ENCODE measurements at places on chromosomes 6 and 20.

DNA sequence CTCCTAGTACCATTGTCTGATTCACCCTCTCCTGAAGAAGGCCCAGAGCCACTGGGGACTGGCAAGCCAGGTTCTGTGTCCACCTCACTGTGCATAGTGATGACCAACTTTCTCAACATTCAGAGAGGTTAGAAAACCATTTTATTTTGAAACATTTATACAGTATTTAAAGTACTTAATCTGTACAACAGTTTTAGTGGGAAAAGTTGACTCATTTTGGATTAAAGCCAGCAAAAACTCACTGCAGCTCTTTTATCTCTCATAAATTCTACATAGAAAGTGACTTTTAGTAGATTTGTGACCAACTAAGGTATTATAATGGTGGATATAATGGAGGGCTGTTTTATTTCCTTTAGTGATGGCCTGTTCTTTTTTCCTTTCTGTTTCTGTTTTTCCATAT is 9.7 kb downstream of the TULP4 start:
- H3K4me1 ChIP-seq, result peaks cover 47% of the 10 kb centered on the region
- no peak for DNase-seq
- H3K4me3 ChIP-seq, result no peak overlapping the region
- H3K27me3 ChIP-seq, result no peaks in the 10 kb centered on the region
- no peak overlapping the region for H3K27ac ChIP-seq

DNA sequence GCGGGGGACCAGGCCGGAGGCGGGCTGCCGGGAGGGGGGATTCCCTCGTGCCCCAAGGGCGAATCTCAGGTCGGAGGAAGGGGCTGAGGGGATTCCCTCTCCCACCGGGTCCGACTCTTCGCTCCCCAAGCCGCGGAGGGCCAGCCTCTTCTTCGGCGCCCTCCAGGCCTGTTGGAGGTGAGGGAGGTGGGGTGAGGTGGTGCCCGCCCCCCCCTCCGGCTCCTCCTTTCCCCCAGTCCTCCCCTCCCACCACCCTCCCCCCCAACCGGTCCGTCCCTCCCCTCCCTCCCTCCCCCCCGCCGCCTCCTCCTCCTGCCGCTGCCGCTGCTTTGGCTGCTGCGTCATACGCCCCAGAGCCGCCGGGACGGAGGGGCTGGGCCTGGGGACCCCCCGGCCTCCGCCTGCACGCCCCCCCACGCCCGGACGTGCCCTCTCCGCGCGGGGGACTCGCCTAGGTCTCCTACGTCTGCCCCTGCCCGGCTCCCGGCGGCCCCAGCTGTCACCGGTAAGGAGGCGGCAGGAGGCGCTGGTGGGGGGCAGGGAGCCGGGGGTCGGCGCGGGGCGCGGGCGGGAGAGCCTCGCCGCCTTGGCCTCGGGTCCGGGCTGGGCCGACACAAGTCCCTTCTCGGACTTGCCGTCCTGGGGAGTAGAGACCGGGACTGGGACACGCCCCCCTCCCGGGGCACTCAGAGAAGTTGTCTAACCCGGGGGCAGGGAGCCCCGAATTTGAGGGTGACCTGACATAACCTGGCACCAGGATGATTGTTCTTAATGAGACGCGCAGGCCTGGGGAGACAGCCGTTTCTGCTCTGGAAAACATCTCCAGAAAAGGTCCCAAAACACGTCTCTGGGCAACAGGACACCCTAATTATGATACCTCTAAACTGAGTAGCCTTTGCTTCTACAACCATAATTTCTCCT is at the start of gene PHF1:
PHF1 (plus strand) TSS at position 304 of the 921 bp plus-strand sequence. CDS start 1,250 bp downstream, outside the sequence.
- peaks cover 43% of the 10 kb centered on the region for H3K4me1 ChIP-seq
- peak; percentile 93 for DNase-seq
- peak within 1 kb of the TSS; percentile 98 for H3K27ac ChIP-seq

DNA sequence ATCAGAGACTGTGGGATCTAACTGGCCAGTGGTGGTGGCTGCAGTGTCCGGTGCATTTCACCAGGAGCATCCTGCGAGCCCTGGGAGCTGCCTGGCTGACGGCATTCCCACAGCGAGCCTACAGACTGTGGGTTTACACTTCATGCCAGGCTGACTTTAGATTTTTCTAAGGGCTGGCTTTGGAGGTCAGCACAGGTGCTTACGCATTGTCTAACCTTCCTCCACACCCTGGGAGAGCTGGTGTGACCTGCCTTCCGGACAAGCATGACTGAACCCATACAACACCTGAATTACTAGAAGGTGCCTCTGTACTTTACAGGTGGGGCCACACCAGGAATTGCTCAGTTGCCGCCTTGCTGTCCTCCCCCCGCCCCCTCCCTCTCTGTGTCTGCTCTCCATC is 96.2 kb downstream of the RREB1 start:
- H3K27ac ChIP-seq, result no peak overlapping the region
- peaks cover 48% of the 10 kb centered on the region for H3K4me1 ChIP-seq
- no peak for DNase-seq
- H3K27me3 ChIP-seq, result no peaks in the 10 kb centered on the region
- H3K36me3 ChIP-seq, result peaks cover 6% of the 10 kb centered on the region

- no peak overlapping the region for H3K27ac ChIP-seq
- H3K4me3 ChIP-seq, result no peak overlapping the region
- peaks cover 31% of the 10 kb centered on the region for H3K4me1 ChIP-seq
- no peak for DNase-seq
- no peaks in the 10 kb centered on the region for H3K27me3 ChIP-seq
- H3K36me3 ChIP-seq, result peaks cover 7% of the 10 kb centered on the region
Measured at GRCh38 chr6:53811746-53812145, 16.9 kb downstream of the LRRC1 start.

- no peak for DNase-seq
- peaks cover 13% of the 10 kb centered on the region for H3K4me1 ChIP-seq
- peak overlapping the region; percentile 76 for H3K27ac ChIP-seq
Measured at GRCh38 chr20:4787069-4787468, 65.4 kb downstream of the PRND start.

- no peak for DNase-seq
- peaks cover 1% of the 10 kb centered on the region for H3K36me3 ChIP-seq
- H3K27ac ChIP-seq, result no peak overlapping the region
- no peak overlapping the region for H3K4me3 ChIP-seq
- no peaks in the 10 kb centered on the region for H3K4me1 ChIP-seq
Measured at GRCh38 chr20:20103486-20103885, 51.2 kb downstream of the CFAP61 start.

All from memory B cell (primary cell).